ENCODE measurements at places on chromosomes 11 and 22.

DNA sequence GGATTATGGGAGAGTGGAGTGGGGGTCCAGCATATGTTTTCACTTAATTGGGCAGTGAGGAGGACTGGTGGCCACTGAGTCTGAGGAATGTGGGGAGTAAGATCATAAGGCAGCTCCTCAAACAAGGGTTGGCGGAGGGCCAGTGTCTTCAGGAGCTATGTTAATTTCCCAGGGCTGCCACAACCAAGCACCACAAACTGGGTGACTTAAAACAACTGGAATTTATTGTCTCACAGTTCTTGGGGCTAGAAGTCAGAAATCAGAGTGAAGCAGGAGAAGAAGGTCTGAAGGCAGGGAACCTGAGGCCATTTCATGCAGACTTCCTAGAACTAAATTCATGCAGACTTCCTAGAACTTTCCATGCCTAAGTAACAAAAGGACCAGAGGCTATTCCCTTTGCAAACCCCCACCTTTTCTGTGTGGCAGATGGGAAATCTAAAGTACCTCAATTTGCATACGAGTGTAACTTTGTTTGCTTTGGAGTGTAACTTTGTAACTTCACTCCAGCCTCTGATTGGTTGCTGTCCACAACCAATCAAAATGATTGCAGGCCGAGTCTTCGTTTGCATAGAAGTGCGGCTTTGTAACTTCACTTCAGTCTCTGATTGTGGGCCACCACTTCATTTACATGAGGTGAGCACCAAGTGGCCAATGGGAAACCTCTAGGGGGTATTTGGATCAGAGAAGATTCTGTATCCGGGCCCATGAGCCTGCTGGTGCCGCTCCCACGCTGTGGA is 50.5 kb upstream of the ZBED5 start:
- peak; percentile 62 for DNase-seq

GRCh38 chr11:12864316-12865156 is 144.6 kb upstream of the RASSF10 start:
- no peak for DNase-seq

- no peak for DNase-seq
These were observed 44.2 kb downstream of the MCHR1 start for GRCh38 chr22:40723396-40723933.

GRCh38 chr11:57475671-57476046 is 15.3 kb downstream of the RTN4RL2 start:
- no peak for DNase-seq

DNA sequence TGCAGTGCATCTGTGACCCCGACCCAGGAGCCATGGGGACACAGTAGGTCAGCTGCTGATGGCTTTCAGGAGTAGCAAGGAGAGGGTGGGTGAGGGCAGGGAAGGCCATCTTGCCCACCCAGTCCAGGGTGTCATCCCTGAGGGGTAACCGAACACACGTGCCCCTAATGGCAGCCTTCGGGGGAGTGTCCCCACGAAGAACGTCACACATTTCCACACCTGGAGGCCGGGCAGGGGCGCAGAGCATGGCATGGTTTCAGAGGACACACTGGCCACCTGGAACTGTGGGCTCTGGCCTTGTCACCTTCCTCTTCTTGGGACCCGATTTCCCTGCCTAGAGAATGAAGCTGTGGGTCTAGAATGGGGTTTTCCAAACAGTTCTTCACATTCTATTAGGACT is 19.4 kb upstream of the BAIAP2L2 start:
- no peak for DNase-seq

- no peak for DNase-seq
These were observed 6.1 kb downstream of the MIAT start for GRCh38 chr22:26663374-26663923.

DNA sequence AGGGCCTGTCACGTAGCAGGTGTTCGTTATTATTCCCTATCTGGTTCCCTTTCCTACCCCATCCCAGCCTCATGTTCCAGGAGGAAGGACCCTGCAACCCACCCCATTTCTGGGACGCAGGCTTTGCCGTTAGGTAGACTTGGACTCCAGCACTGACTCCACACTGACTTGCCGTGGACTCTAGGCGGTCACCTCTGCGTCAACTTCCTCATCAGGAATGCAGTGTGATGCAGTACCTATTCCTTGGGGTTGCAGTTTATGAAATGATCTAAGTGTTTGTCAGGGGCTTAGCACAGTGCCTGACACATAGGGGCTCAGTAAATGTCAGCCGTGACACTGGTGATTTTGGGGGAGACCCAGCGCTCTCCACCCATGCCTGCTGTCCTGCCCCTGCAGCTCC is 16.8 kb downstream of the DGKZ start:
- DNase-seq, result no peak

- no peak for DNase-seq
These were observed 27.8 kb downstream of the ETS1 start for GRCh38 chr11:128559496-128560103.

DNA sequence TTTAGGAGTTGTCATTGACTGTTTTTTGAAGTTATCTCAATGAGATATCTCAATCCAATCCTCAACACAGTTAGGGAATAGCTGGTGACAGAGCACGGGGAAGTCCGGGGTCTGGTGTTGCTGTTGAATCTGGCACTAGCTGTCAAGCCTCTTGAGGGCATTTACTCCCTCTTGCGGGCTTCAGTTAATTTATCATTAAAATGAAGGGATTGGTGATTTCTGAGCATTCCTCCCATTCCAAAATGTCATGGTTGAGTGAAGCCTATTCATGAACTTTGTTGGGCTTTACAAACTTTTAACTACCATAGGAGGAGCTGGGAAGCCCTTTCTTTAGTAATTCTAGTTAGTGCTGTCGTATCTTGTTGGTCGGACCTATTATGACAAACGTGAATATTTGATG is 40.2 kb downstream of the UVRAG start:
- no peak for DNase-seq

- DNase-seq, result no peak
These were observed 152.9 kb downstream of the TENM4 start for GRCh38 chr11:79287952-79288351.

DNA sequence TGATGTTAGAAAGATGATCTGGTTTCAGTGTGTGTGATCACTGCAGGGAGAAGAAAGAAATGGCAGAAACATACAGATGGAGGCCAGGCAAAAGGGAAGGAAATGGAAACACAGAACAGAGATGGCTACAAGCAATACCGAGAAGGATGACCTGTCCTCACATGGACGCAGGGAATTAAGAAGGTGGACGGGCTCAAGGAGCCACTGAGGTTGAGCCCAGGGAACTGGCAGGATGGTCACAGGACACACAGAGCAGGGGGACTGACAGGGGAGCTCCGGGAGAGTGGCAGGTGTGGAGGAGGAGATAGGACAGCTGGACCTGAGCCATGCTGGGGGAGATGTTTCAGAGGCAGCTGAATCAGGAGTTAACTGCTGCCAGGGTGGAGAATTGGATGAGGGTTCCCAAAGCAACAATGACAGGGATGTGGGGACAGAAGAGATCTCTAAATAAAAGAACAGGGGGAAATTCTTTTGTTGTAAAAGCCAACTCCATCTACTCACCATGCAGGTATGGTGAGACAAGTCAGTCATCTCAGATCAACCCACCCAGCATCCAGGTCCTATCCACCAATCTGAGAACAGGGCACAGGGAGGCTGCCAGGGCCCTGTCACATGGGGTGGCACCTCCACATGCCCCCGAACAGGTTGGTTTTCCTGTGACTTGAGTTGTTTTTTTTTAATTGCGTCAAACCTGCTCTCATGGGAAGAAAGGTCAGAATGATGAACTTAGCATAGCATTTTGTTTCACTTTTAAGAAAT is 26.3 kb downstream of the KLHL22 start:
- no peak for DNase-seq

DNA sequence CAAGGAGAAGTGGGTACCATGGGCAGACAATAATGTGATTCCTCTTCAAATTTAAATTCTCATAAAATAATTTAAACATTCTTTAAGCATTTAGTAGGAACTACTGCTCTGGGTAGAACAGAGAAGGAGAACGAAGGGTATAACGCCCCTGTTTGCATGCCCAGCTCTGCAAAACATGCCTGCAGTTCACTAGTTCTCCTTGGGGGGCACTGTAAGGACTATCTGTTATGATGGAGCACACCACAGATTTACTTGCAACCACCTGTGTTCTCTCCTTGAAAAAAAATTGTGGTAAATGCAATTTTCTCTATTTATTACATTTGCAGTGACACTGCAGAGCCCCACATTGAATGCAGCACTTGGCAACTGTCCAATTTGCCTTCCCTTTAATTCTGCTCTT is 100.3 kb downstream of the GUCY1A2 start:
- no peak for DNase-seq

DNA sequence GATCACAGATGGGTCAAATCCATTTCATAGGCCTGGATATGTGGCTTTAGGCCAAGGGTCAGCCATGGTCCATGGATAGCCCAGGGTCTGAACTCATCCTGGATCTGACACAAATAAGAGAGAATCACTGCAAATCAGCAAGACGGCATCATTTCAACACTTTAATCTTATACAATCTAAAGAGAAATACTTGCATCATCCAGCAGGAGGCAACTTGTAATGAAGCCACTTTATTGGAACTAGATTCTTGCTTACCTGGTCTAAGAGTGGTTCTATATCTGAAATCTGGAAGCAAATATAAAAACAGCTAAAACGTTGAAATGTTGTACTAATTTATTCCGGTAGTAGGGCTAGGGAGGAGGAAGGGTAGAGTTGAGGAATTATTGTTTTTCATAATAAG is 870.1 kb downstream of the JRKL start:
- DNase-seq, result no peak

DNA sequence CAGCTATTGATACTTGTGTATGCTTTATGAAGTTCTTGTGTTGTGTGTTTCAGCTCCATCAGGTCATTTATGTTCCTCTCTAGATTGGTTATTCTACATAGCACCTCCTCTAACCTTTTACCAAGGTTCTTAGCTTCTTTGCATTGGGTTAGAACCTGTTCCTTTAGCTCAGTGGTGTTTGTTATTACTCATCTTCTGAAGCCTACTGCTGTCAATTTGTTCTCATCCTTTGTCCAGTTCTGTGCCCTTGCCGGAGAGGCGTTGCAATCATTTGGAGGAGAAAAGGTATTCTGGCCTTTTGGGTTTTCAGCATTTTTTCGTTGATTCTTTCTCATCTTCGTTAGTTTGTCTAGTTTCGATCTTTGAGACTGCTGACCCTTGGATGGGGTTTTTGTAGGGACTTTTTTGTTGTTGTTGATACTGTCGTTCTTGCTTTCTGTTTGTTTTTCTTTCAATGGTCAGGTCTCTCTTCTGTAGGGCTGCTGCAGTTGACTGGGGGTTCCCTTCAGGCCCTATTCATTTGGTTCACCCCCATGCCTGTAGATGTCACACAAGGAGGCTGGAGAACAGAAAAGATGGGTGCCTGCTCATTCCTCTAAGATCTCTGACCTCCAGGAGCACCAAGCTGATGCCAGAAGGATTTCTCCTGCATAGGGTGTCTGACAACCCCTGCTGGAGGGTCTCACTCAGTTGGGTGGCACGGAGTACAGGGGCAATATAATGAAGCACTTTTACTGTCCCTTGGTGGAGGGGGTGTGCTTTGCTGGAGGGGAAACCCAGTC is 35.9 kb upstream of the MUC15 start:
- DNase-seq, result no peak

- DNase-seq, result peak; percentile 75
These were observed 59.2 kb downstream of the MED15 start for GRCh38 chr22:20566420-20567260.

DNA sequence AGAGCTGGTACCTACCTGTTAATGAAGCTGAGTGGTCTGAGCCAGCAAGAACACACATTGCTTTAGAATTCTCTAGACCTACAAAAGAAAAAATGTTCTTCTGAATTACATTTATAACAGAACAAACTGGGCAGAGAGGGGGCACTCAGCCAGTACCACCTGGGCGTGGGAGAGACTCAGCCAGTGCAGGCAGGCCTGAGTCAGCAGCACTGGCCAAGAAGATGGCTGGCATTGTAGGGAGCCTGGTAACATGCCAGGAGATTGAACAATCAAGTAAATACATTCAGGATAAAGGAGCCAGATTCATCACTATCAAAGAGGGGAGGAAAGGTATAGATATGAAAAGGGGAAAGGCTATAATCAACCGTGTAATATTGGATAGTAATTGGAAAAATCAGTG is 19.9 kb downstream of the SERGEF start:
- no peak for DNase-seq

- DNase-seq, result no peak
These were observed 42.5 kb downstream of the CEP57 start for GRCh38 chr11:95832763-95833162.

GRCh38 chr11:32326522-32326921 is 108.8 kb downstream of the WT1 start:
- DNase-seq, result peak; percentile 28

DNA sequence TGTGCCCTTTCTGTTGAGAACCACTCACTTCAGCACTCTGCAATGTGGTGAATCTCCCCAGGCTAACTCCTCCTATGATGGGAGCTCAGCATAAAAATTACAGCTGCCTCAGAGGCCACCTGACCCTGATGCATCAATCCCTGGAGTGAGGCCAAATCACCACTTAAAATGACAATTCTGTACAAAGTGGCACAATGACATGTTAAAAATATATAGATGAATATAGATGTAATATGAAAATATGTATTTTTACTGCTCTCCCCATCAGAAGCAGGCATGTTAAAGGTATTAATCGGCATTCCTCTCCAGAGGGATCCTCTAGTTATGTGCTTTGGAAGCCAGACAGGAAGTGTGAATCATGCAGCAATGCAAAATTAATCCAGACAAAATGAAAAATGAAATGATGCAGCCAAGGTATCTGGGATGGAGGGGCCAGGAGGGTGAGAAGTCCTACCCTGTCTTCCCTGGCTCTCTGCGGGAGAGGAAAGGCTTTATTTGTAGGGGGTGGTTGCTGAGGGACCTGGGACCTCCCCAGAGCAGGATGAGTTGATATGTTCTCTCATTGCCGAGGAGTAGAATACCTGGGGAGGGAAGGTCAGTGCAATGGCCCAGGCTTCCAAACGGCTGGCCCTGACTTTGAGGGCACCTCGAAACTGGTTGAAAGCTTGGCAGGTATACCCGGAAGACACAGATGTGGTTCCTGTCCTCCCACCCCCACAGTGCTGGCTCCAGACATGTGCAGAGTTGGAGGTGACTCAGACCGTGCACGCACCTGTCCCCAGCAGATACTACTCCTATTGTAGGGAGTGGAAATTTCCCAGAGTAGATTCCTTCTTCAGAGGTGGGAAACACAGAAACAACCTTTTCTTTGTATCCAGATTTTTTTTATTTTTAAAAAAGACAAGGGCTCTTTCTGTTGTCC is 347.9 kb upstream of the NCAM1 start:
- peak; percentile 60 for DNase-seq

DNA sequence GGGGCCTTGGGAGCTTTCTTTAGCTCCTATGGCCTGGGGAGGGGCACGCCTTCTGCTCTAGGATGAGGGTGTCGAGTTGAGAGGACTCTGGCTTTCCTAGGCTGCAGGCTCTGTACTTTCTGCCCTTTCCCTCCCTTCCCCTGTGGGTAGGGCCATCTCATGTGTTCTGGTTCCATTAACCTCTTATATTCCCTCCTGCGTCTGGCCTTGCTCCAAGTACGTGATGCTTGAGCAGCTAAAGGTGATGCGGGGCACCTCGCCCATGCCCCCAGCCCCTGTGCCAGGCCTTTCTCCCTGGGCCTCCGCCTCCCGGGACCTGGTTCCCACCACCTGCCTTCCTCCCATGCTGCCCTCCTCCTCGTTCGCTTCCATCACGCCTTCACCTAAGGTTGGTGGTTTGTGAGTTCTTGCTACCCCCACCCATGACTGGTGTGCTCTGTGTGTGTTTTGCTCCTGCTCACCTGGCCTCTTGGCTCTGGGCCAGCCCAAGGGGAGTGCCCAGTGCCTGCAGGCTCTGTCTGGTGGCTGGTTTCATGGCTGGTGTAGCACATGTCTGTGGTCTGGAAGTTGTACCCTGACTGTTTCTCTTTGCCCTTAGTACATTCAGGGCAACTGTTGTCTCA is 34.1 kb downstream of the PHLDB1 start:
- DNase-seq, result no peak

GRCh38 chr11:123377355-123377754 is 52.7 kb upstream of the GRAMD1B start:
- no peak for DNase-seq

Data from HS-5 (cell line).